ENCODE measurements at places on chromosomes 13 and 19.

GRCh38 chr19:15138427-15138826, 31.2 kb downstream of the SYDE1 start:
- DNase-seq = no peak

- DNase-seq = peak; percentile 39
These were observed 58.7 kb upstream of the KLF5 start for GRCh38 chr13:73000027-73000674.

GRCh38 chr13:105442949-105443699, 1092.3 kb downstream of the EFNB2 start:
- DNase-seq = no peak

DNA sequence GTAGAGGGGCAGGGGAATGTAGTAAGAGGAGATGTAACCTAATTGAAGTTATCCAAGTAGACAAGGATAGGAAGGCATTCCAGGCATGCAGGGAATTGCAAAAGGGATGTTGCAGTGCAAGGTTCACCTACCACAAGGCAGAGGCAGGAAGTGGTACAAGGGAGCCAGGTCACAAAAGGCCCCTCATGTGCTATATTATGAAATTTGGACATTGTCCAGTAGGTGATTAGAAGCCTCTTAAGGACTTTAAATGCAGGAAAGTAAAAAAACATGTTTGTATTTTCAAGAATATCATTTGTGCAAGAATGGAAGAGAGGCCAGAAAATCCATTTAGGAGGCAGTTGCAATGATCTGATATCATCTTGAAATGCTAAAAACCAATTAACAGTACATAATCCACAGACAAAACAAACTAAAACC, 111.4 kb downstream of the FRY start:
- DNase-seq = peak; percentile 39

GRCh38 chr13:99390601-99391000, 83.4 kb upstream of the GPR183 start:
- no peak for DNase-seq

- DNase-seq = peak; percentile 78
These were observed 1.2 kb downstream of the AKT1S1 start for GRCh38 chr19:49875857-49876421.

- no peak for DNase-seq
These were observed 279.6 kb downstream of the KLF5 start for GRCh38 chr13:73338389-73338788.

- peak; percentile 52 for DNase-seq
These were observed 43.2 kb downstream of the ZNF571 start for GRCh38 chr19:37551129-37551993.

- peak; percentile 23 for DNase-seq
These were observed 275.4 kb downstream of the DNAJC15 start for GRCh38 chr13:43298816-43299215.

DNA sequence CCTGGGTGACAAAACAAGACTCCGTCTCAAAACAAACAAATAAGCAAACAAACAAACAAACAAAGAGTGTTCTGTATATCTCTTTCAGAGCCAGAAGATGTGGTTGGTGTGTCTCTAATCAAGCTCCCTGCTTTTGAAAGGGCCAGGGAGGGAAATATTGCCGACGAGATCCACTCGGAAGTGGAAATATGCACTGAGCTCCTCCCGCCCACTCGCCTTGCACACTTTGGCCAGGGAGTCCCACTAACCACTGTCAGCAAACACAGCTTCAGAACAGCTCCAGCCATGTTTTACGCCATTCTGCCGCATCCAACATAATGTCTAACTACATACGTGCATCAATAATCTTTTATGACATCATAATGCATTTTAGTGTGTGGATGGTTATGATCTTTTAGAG, 155.5 kb upstream of the VSTM2B start:
- no peak for DNase-seq

DNA sequence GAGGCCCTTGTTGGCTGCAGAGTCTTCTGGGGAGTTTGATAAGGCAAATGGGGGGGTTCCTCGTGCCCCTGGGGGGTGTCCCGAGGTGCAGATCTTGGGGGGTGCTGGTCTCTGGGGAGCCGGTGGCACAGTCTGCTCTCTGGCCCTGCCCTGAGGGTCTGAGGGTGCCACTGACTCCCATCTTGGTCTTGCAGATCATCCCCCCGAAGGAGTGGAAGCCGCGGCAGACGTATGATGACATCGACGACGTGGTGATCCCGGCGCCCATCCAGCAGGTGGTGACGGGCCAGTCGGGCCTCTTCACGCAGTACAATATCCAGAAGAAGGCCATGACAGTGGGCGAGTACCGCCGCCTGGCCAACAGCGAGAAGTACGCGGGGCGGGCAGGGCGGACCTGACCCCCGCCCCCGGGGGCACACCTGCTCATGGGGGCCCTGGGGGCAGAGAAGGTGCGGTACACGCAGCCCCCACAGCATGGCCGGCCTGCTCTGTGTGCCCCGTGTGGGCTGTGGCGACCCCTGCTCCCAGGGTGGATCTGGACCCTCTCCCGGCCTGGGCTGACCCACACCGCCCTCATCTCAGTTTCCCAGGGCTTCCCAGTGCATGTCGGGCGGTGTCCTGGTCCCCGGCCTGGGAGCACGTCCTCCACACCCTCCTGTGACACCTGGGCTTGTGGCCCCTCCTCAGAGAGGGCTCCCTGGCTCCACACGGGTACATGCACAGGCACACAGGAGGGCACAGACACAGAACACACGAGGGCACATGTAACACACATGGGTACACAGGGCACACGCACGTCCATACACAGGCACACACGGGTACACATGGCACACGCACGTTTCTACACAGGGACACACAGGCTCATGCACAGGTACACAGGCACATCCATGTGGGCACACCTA, 71.0 kb downstream of the KDM4B start:
- no peak for DNase-seq

GRCh38 chr13:28392428-28392827, 102.5 kb downstream of the FLT1 start:
- DNase-seq = no peak

- DNase-seq = peak; percentile 99
These were observed 737.1 kb upstream of the SLC10A2 start for GRCh38 chr13:103803349-103803748.

DNA sequence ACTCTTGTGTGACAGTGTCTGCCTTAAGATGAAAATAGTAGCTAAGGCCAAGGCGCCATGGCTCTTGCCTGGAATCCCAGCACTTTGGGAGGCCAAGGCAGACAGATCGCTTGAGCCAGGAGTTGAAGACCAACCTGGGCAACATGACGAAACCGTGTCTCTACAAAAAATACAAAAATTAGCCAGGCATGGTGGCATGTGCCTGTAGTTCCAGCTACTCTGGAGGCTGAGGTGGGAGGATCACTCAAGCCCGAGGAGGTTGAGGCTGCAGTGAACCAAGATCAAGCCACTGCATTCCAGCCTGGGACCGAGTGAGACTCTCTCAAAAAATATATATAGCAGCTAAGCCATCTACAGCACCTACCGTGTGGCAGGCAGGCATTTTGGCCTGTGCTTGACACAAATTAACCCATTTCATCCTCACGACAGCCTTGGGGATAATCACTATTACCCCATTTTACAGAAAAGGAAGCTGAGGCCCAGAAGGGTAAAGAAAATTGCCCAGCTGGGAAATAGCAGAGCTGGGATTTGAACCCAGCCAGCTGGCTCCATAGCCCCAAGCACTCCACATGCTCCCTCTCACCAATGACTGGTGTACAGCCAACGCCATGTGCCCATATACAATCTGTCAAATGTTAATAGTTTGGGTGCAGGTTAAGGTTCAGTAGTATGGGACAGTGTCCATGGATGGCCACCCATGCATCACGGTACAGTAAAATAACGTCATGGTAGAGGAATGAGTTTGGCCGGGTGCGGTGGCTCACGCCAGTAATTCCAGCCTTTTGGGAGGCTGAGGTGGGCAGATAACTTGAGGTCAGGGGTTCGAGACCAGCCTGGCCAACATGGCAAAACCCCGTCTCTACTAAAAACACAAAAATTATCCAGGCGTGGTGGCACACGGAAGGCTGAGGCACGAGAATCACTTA, 3.1 kb downstream of the SLC1A5 start:
- peak; percentile 29 for DNase-seq

DNA sequence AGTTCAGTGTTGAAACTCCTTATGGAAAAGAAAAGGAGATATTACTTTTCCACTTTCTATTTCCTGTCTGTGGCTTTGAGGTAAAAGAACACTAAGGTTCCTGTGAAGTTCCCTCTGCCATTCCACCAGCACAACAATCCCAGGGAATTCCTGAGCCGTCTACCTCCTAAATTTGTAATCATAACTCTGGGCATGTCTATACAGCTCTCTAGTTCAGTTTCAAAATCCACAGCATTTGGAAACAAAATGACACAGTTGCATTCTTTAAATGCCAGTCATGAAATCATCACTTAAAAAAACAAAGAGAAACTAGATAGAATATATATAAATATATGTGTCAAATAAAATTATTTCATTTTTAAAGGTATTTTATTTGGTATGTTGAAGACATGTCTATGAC, 9.0 kb upstream of the THSD1 start:
- DNase-seq = no peak

DNA sequence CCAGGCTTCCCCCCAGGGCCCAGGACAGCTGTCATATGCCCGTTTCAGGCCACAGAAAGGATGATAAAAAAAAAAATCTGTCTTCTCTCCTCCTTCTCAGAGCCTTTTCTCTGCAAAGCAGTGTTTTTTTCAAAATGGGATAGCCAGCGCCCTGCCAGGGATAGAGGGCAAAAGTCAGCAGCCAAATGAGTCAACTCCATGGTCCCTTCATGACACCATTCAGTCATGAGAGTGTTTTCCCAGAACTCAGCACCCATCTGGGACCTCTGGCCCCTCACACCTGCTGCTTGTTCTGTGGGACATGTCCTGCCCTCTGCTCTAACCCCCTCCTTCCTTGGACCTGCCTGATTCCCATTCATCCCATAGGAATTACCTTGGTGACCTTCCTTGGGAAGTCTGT, 95.0 kb downstream of the CYSLTR2 start:
- no peak for DNase-seq

- DNase-seq = peak; percentile 86
These were observed at the start of gene PKN1 for GRCh38 chr19:14432791-14433553. Gene PKN1 (plus strand): TSS chr19:14433306. CDS start chr19:14433522, 216 bp downstream.

- no peak for DNase-seq
These were observed 14.3 kb downstream of the ESD start for GRCh38 chr13:46782691-46783090.

- DNase-seq = no peak
These were observed 17.4 kb downstream of the CAPN12 start for GRCh38 chr19:38726761-38727301.

GRCh38 chr19:6273701-6274601, 5.8 kb downstream of the MLLT1 start:
- peak; percentile 98 for DNase-seq

DNA sequence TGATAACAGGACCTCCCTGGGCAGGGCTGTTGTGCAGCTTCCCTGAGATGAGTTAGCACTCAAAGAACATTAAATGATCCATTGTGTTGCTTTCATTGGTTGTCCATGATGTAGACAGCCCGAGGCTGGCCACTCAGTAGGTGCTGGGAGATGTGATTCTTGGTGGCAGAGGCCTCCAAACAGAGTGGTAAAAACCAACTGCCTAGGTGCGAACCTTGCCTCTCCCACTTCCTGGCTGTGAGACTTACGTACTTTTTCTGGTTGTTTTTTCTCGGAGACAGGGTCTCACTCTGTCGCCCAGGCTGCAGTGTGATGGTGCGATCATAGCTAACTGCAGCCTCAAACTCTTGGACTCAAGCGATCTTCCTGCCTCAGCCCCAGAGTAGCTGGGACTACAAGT, 6.2 kb downstream of the SARS2 start:
- DNase-seq = no peak

GRCh38 chr13:107600971-107601370, 614.4 kb downstream of the LIG4 start:
- DNase-seq = no peak

GRCh38 chr13:91594061-91594460, 195.6 kb downstream of the GPC5 start:
- DNase-seq = no peak

DNA sequence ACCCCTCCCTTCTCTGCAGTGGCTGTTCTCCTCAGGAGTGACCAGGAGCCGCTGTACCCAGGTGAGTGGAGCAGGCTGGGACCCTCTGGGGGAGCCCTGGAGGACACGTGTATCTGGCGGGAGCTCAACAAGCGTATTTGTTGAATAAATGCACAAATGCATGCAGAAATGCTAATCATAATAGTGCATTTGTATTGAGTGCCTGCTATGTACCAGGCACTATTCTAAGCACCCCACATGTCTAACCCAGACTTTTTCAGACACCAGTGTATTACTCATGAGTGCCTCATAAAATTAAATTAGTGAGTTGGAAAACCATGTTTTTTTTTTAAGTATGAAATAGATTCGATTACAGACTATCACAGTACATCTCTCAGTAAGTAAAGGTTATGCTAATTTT, 7.9 kb downstream of the HPN start:
- no peak for DNase-seq

DNA sequence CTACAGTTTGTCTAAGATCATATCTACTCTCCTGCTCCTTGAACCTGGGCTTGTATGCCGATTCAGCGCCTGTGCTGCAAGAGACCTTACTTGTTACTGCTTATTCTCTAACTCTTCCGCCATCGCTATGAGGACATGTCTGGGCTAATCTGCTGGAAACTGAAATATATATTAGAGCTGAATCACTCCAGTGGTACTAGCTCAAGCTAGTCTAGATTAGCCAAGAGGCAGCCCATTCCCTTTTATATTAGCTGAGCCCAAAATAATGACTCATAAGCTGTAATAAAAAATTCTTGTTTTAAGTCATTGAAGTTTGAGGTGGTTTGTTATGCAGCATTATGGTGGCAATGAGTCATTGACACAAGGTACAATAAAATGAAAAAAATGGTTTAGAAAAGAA, 52.8 kb downstream of the SLC6A16 start:
- DNase-seq = no peak

GRCh38 chr13:79405501-79405830, 589 bp downstream of the RBM26 start:
- DNase-seq = peak; percentile 74

- no peak for DNase-seq
These were observed 77.3 kb upstream of the KL start for GRCh38 chr13:32938907-32939306.

GRCh38 chr19:32349724-32350470, 4.5 kb downstream of the ZNF507 start:
- DNase-seq = no peak

- DNase-seq = no peak
These were observed 85.5 kb upstream of the TDRD3 start for GRCh38 chr13:60311527-60311926.

Measured in NCI-H82 (cell line).